ENCODE measurements at places on chromosomes 13 and 19.

GRCh38 chr19:18021121-18021755, 13.3 kb downstream of the ARRDC2 start:
- DNase-seq, result no peak

GRCh38 chr13:51564252-51564651, 20.0 kb upstream of the WDFY2 start:
- no peak for DNase-seq

GRCh38 chr13:60772726-60773125, 375.7 kb downstream of the TDRD3 start:
- no peak for DNase-seq

- no peak for DNase-seq
Observed at GRCh38 chr13:73433458-73433857, 374.7 kb downstream of the KLF5 start.

- no peak for DNase-seq
Observed at GRCh38 chr19:13094771-13095392, 7.8 kb downstream of the LYL1 start.

DNA sequence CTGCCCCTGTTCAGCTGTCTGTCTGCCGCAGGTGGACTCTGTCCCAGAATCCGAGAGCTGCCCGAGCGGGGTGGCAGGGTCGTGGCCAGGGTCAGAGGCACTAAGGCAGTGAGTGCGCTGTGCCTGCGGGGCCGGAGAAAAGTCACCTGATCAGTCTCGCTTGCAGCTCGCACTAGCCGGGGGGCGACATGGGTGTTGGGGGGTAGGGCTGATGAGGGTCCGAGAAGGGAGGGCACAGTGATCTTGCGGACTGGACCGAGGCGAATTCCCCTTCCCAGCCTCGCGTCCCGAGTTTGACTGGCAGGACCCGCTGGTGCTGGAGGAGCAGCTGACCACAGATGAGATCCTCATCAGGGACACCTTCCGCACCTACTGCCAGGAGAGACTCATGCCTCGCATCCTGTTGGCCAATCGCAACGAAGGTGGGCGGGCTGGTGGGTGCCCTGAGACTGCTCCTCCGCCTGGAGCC, 627 bp downstream of the GCDH start:
- no peak for DNase-seq

GRCh38 chr19:10291554-10292205, 1.9 kb downstream of the ICAM5 start:
- no peak for DNase-seq

Data from T47D (cell line).